ENCODE measurements at places on chromosomes 11 and 22.

- DNase-seq, result peak; percentile 34
These were observed 14.9 kb downstream of the PGAP2 start for GRCh38 chr11:3823303-3823702.

DNA sequence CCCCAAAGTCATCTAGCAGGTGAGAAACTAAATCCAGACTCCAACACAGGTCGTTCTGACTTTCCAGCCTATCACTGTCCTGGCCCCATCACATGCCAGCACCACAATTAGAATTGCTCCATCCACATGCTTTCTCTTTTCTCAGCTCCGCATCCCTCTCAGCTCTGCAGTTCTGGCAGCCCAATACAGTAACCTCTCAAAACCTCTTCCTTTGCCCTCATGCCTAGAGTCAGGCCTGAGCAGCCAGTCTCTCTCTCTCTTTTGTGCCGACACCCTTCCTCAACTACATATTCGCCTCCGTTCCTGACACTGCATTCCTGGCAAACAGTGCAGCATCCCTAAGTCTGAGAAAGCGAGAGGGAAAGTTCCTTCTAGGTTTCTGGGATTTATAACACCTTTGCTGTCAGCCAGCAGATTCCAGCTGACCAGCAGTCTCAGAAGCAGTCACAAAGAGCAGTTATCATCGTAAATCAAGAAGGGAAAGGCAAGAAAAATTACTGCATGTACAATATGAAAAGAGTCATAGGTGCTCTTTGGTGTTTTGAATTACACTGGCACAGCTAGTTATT, 258.0 kb downstream of the FAT3 start:
- DNase-seq, result no peak

DNA sequence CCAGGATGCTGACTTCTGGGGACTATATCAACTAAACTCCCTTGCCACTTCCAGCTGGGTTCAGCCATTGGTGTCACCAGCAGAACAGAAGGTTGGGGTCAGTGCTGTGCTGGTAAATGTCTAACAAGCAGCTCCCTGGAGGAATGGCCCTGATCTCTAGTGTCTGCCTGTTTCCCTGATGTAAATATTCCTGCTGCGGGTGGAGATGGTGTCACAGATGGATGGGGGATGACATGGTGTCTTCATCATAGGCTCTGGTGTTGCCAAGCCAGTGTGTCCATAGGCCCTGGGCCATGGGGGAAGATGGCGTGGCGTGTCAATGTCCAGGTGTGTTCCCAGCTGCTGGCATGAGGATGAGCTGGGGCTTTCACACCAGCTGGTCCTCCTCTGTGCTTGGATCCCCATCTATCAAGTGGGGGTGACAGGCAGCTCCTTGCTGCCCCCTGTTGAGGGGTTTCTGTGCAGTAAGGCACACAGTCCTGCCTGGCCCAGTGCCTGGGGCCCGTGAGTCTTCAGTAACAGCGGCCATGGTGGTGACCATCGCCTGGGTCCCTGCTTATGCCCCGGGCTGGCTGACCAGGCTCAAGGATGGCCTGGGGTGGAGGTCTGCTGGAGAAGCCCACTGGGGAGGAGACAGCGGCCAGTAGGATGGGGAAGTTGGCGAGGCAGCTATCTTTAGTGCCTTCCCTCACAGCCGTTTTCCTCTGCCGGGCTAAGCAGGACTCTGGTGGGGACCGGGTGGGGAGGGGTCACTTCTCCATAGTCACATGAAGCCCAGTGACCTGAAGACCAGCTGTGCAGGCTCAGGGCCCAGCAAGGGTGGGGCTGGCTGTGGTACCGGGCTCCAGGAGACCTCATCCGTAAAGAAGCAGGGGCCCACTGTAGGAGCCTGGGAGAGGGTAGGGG, 12.7 kb downstream of the RPL3 start:
- DNase-seq, result peak; percentile 53

GRCh38 chr11:66850588-66851238, 6.2 kb upstream of the LRFN4 start:
- DNase-seq, result no peak

DNA sequence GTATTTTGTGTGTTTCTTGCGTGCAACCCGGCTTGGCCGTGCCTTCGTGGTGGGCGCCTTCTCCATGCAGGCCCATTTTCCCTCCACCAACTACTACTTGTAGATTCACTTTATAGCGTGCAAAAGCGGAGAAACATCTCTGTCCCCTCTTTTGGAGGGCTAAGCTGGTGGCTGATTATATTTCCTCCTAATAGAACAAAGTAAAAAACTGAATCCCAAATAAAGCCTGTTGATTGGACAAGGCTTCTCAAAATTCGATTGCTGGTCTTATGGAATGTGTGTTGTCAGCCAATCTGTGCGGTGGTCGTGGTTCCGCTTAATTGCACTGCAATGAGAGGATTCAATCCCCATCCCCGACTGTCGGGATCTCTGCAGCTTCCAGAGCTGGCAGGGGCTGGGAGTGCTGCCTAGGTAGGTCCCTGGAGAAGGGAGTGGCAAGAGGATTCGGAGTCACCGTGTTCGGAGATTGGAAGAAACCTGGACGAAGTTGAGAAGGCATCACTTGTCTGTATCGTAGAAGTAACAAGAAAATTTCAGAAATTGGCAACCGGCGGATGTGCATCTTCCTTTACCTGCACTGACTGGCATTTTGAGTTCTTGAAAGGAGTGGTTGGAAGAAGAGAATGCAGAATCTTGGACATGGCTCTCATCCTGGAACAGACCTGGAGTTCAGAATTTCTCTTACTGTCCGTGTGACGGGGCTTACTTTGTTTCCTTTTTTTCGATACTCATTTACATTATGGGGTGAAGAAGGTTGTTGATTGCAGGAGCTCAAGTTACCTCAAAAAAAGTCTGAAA, 1.1 kb downstream of the HMGXB4 start:
- DNase-seq, result peak; percentile 9

GRCh38 chr11:6482441-6482840, 1.1 kb downstream of the TIMM10B start:
- peak; percentile 57 for DNase-seq
